ENCODE measurements at places on chromosomes 11 and 22.

- DNase-seq: no peak
These were observed 327.4 kb downstream of the BUD13 start for GRCh38 chr11:116445108-116446047.

DNA sequence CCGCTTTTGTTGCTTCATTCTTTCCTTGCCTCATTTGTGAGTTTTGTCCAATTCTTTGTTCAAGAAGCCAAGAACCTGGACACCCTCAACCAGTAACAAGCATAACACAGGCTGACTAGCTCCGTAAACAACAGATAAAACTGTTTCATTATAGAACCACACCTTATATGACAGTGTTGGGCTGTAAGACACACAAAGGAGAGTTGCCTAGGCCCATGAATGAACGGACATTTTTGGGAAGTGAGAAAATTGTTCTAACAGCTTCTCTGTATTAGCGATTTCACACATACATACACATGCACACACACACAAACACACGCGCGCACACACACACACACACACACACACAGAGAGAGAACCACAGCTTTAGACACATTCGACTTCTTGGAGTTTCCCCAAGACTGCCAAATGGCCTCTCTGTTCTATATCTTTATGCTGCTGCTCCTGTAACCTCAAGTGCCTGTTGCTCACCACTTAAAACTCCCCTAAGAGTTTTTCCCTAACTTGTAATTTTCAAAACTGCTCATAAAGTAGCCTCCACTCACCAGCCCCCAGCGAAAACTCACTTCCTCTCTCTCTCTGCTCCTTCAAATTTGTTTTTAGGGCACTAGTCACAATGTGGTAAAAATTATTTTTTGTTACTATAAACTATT is 35.9 kb downstream of the CTSC start:
- DNase-seq: no peak

DNA sequence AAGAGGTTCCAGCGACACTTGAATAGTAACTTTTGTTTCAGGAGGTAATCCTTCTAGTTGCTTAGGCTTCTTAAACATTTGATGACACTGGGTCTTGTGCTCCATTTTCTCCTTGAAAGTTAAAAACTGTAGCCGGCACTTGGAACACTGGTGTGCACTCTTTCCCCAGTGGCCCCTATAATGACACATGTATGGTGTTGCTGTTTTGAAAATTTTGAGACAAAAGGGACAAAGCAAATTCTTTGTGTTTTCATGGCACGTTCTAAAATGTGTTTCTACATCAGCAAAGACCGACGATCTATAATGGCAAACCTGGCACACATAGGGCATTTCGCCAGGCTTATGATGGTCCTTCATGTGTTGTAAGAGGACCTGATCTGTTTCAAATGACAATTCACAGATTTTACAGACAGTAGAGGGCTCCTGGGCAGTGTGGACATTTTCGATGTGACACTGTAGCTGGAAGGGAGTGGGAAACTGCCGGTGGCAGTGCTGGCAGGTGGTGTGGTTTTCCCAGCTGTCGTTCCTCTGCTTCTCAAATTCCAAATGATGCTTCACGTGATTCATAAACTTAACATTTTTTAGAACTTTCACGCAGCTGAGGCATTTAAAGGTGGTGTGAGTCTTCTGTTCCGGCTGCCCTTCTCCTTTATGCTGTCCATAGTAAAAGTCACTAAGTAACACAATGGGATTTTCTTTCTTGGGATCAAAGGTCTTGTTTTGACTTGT is 20.5 kb downstream of the ZNF280B start:
- DNase-seq: no peak

GRCh38 chr11:7635137-7635536 is 38.2 kb downstream of the CYB5R2 start:
- no peak for DNase-seq

DNA sequence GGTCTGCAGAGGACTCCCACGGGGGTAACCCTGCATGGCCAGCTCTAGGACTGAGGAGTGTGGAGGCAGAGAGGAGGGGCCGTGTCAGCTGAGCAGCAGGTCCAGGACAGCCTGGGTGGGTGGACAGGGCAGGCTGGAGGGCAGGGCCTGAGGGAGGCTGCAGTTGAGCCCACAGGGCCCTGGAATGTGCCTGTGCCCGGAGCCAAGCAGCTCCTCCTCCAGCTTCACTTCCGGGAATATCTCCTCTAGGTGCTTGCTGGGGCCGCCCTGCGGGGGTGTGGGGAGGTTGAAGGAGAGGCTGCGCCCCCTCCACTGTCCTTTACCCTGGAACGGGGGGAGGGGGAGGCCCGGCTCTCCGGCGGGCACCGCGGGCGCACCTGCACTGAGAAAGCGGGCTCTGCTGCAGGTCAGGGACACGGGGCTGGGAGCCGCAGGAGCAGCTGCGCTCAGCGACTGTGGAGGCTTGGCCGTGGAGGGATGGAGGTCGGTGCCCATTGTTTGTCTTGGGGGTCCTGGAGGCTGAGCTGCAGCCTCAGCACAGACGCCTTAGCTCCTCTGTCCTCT is 1293.2 kb downstream of the BRD1 start:
- no peak for DNase-seq

GRCh38 chr11:101944923-101945322 is 28.6 kb upstream of the ANGPTL5 start:
- DNase-seq: no peak

Data from Kasumi-1 (cell line).